Articular chondrocyte of knee joint (primary cell): ENCODE measurements at places on chromosomes 7 and 10. TPM values are rescaled to one million over a fixed set of nuclear protein-coding genes. Genes with fewer than 3 reads are reported as not detected.

SLC26A5 gene
- not detected in 2 replicates for total RNA-seq

TMEM26 gene
- total RNA-seq, result 11.8 and 12.0 TPM in 2 replicates

CPA2 gene
- total RNA-seq, result 0.26 and 0.43 TPM in 2 replicates

PRSS37 gene
- total RNA-seq, result not detected in 2 replicates

TUBB8 gene
- total RNA-seq, result not detected in 2 replicates

CUZD1 gene
- total RNA-seq, result 0.43 and 0.91 TPM in 2 replicates

ANKRD7 gene
- total RNA-seq, result 1.7 and 2.8 TPM in 2 replicates

SNX13 gene
- total RNA-seq, result 67.5 and 70.4 TPM in 2 replicates

ZNF680 gene
- total RNA-seq, result 14.5 and 24.4 TPM in 2 replicates

SCIN gene
- total RNA-seq, result 1.6 and 3.6 TPM in 2 replicates

OGDH gene
- total RNA-seq, result 116 and 126 TPM in 2 replicates
